ENCODE measurements at places on chromosomes 7 and 10.

GRCh38 chr7:69739931-69740431, 141.7 kb downstream of the AUTS2 start:
- DNase-seq, result peak; percentile 67

- no peak for DNase-seq
These were observed 454.5 kb upstream of the ZMIZ1 start for GRCh38 chr10:78614267-78614666.

GRCh38 chr10:66862687-66863258, 63.1 kb upstream of the LRRTM3 start:
- DNase-seq, result no peak

GRCh38 chr10:114075093-114075492, 31.4 kb downstream of the ADRB1 start:
- no peak for DNase-seq

- DNase-seq, result no peak
These were observed 627.6 kb upstream of the PHF14 start for GRCh38 chr7:10346032-10346431.
